ENCODE measurements at places on chromosomes 4 and X.

GRCh38 chr4:88891636-88892035 lies 165.3 kb downstream of the FAM13A start:
- DNase-seq, result no peak

- peak; percentile 12 for DNase-seq
These were observed 1050.0 kb upstream of the INTU start for GRCh38 chr4:126582737-126583136.

GRCh38 chrX:11968991-11969390 lies 169.3 kb upstream of the FRMPD4 start:
- DNase-seq, result no peak

GRCh38 chrX:129427267-129427666 lies 96.0 kb downstream of the SMARCA1 start:
- DNase-seq, result no peak

DNA sequence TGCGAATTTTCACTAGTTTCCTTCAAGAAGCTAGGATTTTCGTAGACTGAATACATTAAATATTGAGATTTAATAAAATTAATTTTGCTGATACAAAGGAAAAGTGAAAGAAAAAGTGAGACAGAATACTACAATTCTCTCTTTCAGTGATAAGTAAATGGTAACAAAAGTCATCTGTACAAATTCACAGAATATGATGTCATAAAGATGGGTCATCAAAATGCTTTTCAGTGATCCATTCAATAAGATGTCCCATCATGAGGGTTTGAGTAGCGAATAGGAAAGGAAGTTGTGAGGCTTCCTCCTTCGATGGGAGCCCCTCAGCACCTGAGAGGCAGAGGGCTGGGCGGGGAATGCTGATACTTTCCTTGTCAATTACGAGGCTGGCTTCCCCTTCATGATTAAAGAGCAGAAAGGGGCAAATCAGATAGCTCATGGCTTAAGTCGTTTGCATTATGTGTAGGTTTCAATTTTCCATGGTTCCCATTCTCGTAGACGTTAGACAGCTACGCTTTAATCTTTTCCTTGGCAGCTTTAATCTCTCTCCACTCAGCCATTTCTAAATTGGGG lies 108.8 kb upstream of the SORBS2 start:
- DNase-seq, result no peak

DNA sequence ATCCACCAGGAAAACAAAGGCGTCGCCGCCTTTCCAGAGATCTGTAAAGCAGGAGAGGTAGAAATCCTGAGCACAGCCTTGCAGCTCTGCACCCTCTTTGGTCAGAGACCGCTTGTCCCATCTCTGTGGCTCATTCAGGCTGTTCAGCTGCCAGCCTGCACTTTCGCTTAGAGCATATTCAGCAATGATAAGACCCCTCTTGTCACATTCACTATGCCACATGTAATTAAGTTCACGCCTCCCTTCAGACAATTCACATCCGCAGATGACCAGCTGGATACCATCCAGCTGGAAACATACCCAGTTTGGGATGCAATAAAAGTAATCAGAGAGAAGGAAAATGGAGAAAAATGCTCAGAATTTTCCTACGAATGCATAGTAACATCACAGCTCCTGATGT lies 335.4 kb downstream of the UNC5C start:
- peak; percentile 77 for DNase-seq
